T-helper 17 cell (primary cell): ENCODE measurements at places on chromosomes 4 and X.

GRCh38 chrX:106168107-106168506 is at the start of gene PWWP3B:
Gene PWWP3B, plus strand, starts transcription at chrX:106168305. Its CDS starts 37,128 bp downstream, at chrX:106205433.
- DNase-seq: no peak

DNA sequence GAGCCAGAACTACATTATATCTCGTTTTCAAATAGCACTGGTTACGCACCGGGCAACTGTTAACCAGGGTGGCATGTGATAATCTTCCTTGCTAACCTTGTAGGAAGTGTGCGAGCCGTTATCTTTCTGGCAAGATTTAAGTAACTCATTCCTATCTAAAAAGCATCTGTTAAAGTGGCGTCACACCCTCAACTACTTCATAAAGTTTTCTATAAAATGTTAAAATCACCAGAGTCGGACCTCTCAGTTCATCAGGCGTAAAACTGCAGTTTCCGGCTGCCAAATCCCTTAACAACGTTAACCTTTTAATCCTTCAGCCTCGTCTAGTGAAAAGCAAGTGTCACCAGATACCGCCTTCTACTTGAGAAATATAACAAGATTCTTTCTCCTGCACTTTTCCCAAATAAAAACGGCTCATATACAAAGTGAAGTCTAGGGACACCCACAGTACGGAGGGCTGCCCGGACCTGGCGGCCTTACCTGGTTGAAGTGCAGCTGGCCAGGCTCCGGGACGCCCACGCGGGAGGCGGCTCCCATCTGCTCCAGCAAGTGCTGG is 1.2 kb downstream of the SLC39A8 start:
- DNase-seq: no peak

GRCh38 chr4:101347267-101347556 is at the start of gene PPP3CA:
Gene PPP3CA, minus strand, starts transcription at chr4:101347526.
- DNase-seq: no peak

- no peak for DNase-seq
Measured at GRCh38 chr4:32337403-32337802, 1617.2 kb downstream of the PCDH7 start.

DNA sequence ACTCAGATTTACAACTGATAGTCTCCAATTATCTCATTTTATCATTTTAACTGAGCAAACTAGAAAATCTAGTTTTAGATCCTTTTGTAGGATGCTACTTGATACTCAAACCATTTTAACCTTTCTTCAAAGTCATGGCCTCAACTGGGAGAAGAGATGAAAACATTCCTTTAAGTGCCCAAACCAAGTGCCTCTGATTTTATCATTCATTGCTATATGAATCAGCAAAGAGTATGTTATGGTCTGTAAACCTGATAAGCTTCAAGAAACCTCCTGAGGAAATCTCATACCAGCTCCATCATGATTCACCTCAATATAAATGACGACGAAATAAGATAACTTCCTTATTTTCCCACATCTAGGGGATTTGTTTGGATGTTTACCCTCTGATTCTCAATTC is 119.9 kb downstream of the FAM13A start:
- no peak for DNase-seq

GRCh38 chr4:15600176-15600575 is 55.0 kb downstream of the FBXL5 start:
- no peak for DNase-seq
